Motor neuron (in vitro differentiated cells): ENCODE measurements at places on chromosomes 12 and 14. TPM values are rescaled to one million over a fixed set of nuclear protein-coding genes. Genes with fewer than 3 reads are reported as not detected.

The PAH gene
- 2.8 TPM in 1 of 2 replicates, not detected in the other for total RNA-seq

The NTS gene
- not detected in 2 replicates for total RNA-seq

The LRTM2 gene
- total RNA-seq = 0.76 and 1.4 TPM in 2 replicates

The OSGEP gene
- 24.4 and 30.8 TPM in 2 replicates for total RNA-seq

The CLEC2B gene
- total RNA-seq = not detected in 2 replicates

The MMP14 gene
- 5.2 and 6.0 TPM in 2 replicates for total RNA-seq

The ZNF891 gene
- total RNA-seq = 4.1 and 5.2 TPM in 2 replicates

The CLMN gene
- 0.54 and 2.0 TPM in 2 replicates for total RNA-seq

The COX14 gene
- 101 and 114 TPM in 2 replicates for total RNA-seq

The KIF5A gene
- total RNA-seq = 0.91 and 1.1 TPM in 2 replicates

The SDR9C7 gene
- 0.14 TPM in 1 of 2 replicates, not detected in the other for total RNA-seq

The ZDHHC22 gene
- total RNA-seq = 23.0 and 23.7 TPM in 2 replicates

The FOXN3 gene
- 26.4 and 29.9 TPM in 2 replicates for total RNA-seq

The COX8C gene
- total RNA-seq = 0.55 and 0.62 TPM in 2 replicates

The DEGS2 gene
- 1.3 and 1.5 TPM in 2 replicates for total RNA-seq

The PARPBP gene
- total RNA-seq = 1.0 and 1.2 TPM in 2 replicates

The HNF1A gene
- total RNA-seq = 0.36 TPM in 1 of 2 replicates, not detected in the other

The CATSPERB gene
- total RNA-seq = 0.05 and 0.25 TPM in 2 replicates

The C14orf180 gene
- 0.26 and 0.37 TPM in 2 replicates for total RNA-seq

The GRIP1 gene
- total RNA-seq = 3.4 and 4.3 TPM in 2 replicates

The TMTC1 gene
- total RNA-seq = 5.5 and 5.8 TPM in 2 replicates

The HOXC6 gene
- 23.4 and 25.7 TPM in 2 replicates for total RNA-seq

The ANHX gene
- total RNA-seq = 0.09 and 1.1 TPM in 2 replicates

The C12orf50 gene
- 0.30 TPM in 1 of 2 replicates, not detected in the other for total RNA-seq

The RTN1 gene
- total RNA-seq = 0.46 and 2.2 TPM in 2 replicates

The LRRC23 gene
- total RNA-seq = 3.6 and 4.7 TPM in 2 replicates

The ALX1 gene
- total RNA-seq = not detected in 2 replicates

The VPS37B gene
- 21.5 and 24.5 TPM in 2 replicates for total RNA-seq

The OR4K15 gene
- total RNA-seq = not detected in 2 replicates

The ETFBKMT gene
- 2.1 TPM in 2 replicates for total RNA-seq

The CYP27B1 gene
- total RNA-seq = 2.5 and 4.4 TPM in 2 replicates

The C12orf60 gene
- total RNA-seq = 2.4 and 3.3 TPM in 2 replicates

The GPR68 gene
- 0.82 and 0.92 TPM in 2 replicates for total RNA-seq

The EXOC3L4 gene
- 0.13 and 0.87 TPM in 2 replicates for total RNA-seq

The RAP1B gene
- 190 and 193 TPM in 2 replicates for total RNA-seq

The AICDA gene
- total RNA-seq = not detected in 2 replicates

The CBLN3 gene
- total RNA-seq = 0.36 and 0.55 TPM in 2 replicates

The TAS2R19 gene
- 4.2 and 5.4 TPM in 2 replicates for total RNA-seq

The OR6C68 gene
- total RNA-seq = not detected in 2 replicates

The C12orf75 gene
- total RNA-seq = 16.2 and 17.3 TPM in 2 replicates

The TTC9 gene
- total RNA-seq = 15.2 and 17.4 TPM in 2 replicates

The REP15 gene
- total RNA-seq = 0.58 and 1.00 TPM in 2 replicates

The PFDN5 gene
- 1,119 and 1,140 TPM in 2 replicates for total RNA-seq

The IL31 gene
- not detected in 2 replicates for total RNA-seq

The MUCL1 gene
- not detected in 2 replicates for total RNA-seq

The DBX2 gene
- total RNA-seq = 0.11 TPM in 1 of 2 replicates, not detected in the other

The PITPNM2 gene
- total RNA-seq = 2.5 TPM in 2 replicates

The SLC17A8 gene
- total RNA-seq = 0.33 and 0.56 TPM in 2 replicates

The KRT86 gene
- total RNA-seq = not detected in 2 replicates

The MPHOSPH9 gene
- 72.9 and 88.3 TPM in 2 replicates for total RNA-seq

The IAPP gene
- total RNA-seq = 0.25 and 0.32 TPM in 2 replicates

The C3AR1 gene
- 0.08 TPM in 1 of 2 replicates, not detected in the other for total RNA-seq

The OTOGL gene
- 0.64 and 0.74 TPM in 2 replicates for total RNA-seq
